Midbrain (tissue), 1 donor: ENCODE measurements at places on chromosomes 7 and 10.

DNA sequence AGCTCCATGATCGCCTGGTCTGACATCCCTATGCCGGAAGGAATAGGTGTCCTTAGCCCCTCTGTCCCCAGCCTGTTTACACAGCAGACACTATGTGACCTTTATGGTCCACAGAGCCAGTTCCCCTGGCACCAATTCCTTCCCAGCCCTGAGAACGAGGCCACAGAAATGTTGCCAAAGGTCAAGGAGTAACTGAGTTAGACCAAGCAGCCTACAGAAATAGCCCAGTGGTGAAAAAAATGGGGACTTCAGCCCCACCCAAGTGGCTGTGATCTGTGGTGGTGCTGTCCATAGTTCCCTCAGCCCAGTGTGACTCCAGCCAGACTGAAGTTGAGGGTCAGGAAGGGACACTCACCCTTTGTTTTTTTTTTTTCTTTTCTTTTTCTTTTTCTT lies 2.5 kb downstream of the PGAM2 start:
- DNase-seq, result no peak

DNA sequence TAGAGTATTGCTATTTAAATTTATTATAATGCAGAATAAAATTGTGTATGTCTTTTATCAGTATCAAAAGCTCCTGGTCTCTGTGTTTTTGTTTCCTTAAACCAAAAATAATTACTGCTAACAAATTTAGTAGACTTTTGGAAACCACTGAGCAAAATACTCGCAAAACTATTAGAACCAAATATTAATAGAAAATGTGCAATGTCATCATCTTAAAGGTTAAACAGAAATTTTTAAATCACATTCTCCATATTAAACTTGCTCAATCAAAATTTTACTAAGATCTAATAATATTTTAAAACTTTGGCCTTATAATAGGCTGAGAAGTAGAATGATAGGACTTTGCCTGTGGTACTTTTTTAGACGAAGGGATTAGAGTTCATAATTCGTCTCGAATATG lies 48.4 kb downstream of the AASS start:
- no peak for DNase-seq

DNA sequence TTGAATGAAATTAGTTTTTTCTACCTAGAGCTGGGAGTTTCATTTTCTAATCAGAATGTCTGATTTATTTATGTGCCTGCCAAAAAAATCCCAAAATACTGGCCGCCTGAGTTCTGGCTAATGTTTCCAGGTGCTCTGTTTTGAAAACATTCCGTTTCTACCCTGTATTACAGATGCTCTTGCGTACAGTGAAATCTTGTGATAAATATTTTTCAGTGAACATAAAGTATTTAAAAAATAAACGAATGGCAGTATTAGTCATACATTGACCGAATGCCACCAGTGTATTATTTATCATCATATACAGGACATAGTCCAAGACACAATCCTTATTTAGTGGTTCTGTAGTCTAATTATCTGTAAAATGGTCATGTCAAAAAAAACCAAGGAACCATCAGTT lies 102.8 kb downstream of the KAT6B start:
- DNase-seq, result no peak

GRCh38 chr10:46308666-46309450 lies 22.1 kb downstream of the ANTXRL start:
- DNase-seq, result no peak

DNA sequence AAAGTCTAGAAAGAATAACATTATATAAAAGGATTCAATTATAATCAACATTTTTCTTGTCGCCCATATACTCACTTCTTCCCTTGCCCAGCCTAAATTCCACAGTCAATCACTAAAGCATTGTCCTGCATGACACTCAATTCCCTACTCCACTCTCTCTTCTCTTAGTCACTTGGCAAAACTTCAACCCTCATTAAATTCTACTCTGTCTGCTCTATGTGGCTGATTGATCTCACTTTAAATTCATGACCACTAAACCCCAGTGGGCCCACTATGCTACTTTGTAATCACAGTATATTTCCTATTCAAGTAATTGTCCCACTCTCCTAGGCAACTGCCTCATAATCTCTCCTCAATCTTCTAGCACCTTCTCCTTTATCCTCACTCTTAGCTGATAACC lies 54.1 kb downstream of the MTERF1 start:
- DNase-seq, result no peak

DNA sequence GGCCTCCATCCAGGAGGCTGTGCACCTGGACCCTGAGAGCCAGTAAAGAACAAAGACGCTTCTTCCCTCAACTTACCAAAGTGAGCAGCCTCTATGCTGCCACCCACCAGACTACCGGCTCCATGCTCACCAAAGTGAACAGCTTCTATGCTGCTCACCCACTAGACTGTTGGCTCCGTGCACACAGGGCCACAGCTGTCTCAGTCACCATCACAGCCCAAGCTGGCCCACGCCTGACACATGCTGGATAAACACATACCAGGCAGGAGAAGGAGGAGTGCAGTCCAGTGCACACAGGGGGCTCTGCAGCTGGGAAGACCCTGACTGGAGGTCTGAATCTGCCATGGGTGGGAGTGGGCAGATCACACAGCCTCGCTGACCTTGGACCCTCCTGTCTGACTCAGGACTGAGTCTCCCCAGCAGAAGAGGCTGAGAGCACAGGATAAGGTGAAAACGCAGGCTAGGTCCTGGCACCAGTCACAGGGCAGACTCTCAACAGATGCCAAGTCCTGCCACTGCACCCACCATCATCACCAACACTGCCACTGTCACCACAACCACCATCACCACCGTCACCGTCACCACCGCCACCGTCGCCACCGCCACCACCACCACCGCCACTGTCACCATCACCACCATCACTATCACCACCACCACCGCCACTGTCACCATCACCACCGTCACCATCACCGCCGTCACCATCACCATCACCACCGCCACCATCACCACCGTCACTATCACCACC lies 130.9 kb downstream of the MAD1L1 start:
- DNase-seq, result no peak

GRCh38 chr10:16612115-16612980 lies 90.7 kb upstream of the C1QL3 start:
- no peak for DNase-seq

- DNase-seq, result no peak
Measured at GRCh38 chr10:84194424-84195043, at the start of gene CDHR1. Gene CDHR1, plus strand, starts transcription at chr10:84194537. Its CDS starts 224 bp downstream, at chr10:84194761.
